ENCODE measurements at places on chromosomes 1 and 21.

DNA sequence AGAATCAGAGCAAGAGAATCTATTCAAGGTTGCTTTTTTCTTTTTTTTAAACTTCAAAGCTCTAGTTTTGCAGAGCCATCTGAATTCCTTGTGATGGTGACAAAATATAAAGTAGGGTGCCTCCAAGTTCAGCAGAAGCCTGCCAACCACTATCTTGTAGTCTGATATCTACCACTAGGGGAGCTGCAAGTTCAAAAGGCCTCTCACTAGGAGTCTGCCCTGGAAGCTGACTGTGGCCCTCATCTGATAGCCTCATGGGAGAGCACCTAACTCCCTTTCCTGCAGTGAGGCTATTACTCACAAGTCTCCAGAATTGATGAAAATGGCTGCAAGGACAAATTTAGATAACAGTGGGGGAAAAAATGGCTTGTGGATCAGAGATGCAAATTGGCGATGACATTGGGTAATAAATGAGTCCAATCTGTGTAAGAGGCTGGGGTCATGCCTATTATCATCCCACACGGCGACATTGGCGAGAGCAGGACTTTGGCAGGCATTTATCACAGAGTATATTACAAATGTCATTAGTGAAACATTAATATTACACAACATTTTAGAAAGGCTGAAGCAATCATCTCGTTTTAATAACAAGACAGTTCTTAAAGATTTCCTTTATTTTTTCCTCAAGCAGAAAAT is 10.7 kb upstream of the ZP4 start:
- DNase-seq: no peak

- peak; percentile 77 for DNase-seq
Observed at GRCh38 chr1:17653728-17654351, 101.3 kb upstream of the ACTL8 start.

DNA sequence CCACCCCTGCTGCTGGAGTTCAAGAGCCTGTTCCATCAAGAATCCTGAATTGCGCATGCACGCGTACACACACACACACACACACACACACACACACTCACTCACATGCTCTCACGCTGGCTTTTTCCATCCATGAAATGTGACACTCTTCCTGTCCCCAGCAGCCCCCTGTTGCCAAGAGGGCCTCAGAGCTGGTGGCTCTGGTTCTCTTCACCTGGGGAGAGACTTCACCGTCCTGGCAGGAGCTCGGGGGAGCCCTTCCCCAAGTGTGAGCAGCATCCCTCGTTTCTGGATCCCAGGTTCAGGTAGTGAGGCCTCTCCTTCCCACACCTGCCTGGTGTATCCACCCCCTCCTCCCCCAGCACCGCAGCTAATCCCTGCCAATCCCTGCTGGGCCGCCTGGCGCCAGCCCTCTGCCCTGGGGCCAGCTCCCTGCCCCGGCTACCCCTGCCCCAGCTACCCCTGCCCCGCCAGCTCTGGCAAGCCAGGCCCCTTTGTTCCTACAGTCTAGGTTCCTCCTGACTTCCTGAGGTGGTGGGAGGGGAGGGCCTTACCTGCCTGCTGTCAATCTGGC is 9.9 kb downstream of the PLOD1 start:
- DNase-seq: no peak

GRCh38 chr1:224182057-224182865 is 779 bp upstream of the DEGS1 start:
- no peak for DNase-seq

GRCh38 chr1:234840253-234840652 is 230.3 kb upstream of the IRF2BP2 start:
- no peak for DNase-seq

GRCh38 chr21:41701749-41702148 is 65.1 kb downstream of the RIPK4 start:
- DNase-seq: no peak

DNA sequence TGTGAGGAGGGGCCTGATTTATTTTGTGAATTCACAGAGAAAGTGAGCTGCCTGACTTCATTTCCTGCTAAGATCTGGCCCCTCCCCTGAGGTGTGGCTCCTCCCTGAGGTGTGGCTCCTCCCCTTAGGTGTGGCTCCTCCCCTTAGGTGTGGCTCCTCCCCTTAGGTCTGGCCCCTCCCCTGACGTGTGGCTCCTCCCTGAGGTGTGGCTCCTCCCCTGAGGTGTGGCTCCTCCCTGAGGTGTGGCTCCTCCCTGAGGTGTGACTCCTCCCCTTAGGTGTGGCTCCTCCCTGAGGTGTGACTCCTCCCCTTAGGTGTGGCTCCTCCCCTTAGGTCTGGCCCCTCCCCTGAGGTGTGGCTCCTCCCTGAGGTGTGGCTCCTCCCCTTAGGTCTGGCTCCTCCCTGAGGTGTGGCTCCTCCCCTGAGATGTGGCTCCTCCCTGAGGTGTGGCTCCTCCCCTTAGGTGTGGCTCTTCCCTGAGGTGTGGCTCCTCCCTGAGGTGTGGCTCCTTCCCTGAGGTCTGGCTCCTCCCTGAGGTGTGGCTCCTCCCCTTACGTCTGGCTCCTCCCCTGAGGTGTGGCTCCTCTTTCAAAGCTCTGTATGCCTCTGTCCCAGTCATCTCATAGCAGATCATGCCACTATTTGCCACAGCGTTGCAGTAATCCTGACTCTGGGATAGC is 26.9 kb upstream of the LRRC3 start:
- DNase-seq: no peak

DNA sequence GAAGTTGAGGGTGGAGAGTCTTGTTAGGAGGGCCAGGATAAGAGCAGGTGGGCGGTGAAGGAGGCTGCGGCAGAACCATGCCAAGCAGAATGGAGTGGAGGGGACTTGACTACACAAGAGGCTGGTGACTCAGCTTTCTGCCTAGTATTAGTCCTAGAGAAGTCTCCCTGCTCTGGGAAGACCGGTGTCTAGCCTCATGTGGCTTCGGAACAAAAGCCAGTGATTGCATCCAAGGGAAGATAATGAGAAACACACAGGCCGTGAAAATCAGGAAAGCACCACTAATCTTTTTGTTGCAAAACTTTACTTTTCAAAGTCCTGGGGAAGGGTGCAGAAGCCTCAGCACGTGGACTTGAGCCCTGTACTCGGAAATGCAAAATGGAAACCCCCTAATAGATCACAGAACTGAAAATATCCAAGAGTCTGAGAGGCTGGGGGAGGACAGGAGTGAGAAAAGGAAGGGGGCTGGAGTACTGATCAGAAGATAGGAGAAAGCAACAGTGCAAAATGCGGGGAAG is 31.4 kb downstream of the DDR2 start:
- DNase-seq: peak; percentile 33

GRCh38 chr1:26046246-26047095 is 553 bp upstream of the SLC30A2 start:
- DNase-seq: no peak

DNA sequence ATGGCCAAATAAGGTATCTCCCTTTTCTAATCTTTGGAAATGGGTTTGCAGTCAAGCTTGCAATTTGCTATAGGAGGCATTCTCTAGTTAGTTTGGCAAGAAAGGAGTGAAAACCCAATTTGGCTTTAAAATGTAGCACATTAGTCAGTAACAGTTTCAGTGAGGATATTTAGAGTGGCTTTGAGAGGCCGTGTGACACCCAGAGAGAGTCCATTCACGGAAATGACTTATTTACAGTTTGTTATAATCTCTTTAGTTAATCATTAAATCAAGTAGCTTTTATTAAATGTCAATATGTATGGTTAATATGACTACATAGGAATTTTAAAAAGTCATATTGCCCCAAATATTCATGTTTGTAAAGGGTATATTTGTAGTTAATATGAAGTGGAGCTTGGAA is 9.6 kb downstream of the ZBTB18 start:
- no peak for DNase-seq

DNA sequence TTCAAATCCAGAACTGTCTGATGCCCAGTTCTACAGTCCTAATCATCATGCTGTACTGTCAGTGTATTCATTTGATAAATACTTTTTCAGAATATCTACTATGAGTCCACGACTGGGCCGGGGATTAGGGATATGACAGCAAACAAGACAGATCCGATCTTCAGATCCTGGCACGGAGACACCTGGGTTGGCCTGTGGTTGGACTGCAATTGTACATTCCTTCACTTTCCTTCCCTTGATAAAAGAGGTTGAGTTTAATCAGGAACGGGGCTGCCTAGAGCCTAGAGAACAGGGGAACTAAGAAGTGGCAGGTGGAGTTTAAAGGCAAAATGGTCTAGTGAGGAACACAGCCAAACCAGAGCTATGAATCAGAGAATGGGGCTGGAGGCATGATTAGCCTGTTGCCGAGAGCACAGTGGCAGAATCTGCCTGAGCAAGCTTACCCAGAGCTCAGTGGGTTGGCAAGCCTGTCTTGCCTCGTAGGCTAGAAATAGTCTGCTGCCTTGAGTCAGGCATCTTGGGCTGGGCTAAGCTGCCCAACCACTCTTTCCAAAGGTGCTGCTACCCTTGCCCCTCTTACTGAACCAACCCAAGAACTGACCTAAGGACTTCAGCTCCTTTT is 38.1 kb upstream of the PTCH2 start:
- DNase-seq: peak; percentile 85

DNA sequence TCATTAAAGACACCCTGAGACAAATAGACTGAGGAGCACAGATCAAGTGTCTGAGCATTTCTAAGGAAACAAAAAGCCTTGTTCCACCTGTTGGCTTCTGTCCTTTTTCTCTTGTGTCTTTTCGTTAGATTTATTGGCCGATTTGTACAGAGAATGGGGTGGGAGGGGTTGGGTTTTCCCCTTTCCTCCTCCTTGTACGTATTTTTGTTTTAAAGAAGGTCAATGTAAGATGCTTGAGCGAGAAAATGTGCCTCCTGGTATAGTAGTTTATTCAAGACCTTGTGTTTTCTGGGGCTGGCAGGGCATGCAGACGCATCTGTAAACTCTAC is 1.2 kb downstream of the BCL9 start:
- no peak for DNase-seq

DNA sequence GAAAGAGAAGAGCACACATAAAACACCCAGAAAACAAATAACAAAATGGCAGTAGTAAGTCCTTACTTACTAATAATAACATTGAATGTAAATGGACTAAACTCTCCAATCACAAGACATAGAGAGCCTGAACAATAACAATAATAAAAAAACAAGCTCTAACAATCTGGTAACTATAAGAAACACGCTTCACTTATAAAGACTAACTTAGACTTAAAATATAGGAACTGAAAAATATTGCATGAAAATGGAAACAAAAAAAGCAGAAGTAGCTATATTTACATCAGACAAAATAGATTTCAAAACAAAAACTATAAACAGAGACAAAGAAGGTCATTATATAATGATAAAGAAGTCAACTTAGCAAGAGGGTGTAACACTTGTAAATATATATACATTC is 83.1 kb upstream of the LYPLAL1 start:
- no peak for DNase-seq

DNA sequence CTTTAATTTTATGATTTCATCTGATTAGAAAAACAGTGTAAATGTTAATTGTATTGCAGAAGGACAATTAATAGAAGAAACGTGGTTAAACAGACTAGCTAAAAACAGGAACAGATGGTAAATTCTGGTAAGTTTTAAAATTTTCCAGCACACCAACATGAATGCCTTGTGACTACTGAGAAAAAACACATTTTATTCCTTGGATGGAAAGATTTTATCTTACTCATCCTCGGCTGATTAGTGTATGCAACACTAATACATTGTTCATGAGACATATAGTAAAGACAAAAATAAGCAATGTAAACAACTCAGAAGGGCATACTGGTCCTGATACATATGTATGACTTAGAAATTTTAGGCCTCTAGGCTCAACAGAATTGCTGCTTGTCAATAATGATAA is 4.9 kb upstream of the AK5 start:
- no peak for DNase-seq

DNA sequence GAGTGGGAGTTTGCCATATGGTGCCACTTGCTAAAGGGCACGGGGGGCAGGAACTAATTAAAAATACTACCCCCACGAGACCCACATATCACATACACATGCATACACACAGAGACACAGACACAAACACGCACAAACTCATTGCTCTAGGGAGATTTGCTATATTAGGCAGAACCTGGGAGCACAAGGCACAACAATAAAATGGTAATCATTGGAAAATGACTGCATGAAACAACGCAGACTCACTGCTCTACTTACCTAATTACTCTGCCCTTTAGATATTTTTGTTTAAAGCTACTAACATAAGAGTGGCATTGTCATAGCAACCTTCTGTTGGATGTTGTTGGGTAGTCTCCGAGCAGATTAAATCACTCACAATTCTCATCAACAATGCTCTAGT is 20.3 kb upstream of the RGS4 start:
- DNase-seq: no peak

GRCh38 chr21:16034446-16035190 is 304.8 kb downstream of the USP25 start:
- DNase-seq: no peak

DNA sequence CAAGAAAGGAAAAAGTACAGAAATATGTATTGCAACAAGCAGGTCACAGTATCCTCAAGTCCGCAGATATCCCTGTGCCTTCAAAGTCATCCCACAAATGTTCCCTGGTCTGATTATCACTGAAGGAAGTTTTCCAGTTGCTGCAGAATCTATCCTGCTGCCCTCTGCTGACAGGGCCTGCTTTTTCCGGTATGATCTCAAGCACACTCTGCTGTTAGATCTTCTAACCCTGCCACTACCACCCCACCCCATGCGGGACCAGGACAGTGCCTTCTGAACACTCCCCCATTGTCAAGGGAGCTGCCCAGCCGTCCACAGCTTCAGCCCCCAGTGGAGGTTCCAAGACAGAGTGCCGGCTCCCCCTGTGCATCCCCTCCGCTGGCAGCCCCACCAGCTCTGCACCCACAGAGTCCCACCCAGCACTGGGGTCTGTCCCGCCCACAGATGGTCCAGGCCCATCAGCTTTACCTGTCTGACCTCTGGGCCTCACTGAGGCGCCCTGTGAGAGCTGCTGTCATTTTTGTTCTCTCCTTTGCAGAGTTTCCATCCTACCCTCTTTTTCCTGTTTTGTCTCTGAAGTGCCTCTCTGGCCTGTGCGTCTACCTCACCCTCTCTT is 27.9 kb downstream of the FAM163A start:
- no peak for DNase-seq

DNA sequence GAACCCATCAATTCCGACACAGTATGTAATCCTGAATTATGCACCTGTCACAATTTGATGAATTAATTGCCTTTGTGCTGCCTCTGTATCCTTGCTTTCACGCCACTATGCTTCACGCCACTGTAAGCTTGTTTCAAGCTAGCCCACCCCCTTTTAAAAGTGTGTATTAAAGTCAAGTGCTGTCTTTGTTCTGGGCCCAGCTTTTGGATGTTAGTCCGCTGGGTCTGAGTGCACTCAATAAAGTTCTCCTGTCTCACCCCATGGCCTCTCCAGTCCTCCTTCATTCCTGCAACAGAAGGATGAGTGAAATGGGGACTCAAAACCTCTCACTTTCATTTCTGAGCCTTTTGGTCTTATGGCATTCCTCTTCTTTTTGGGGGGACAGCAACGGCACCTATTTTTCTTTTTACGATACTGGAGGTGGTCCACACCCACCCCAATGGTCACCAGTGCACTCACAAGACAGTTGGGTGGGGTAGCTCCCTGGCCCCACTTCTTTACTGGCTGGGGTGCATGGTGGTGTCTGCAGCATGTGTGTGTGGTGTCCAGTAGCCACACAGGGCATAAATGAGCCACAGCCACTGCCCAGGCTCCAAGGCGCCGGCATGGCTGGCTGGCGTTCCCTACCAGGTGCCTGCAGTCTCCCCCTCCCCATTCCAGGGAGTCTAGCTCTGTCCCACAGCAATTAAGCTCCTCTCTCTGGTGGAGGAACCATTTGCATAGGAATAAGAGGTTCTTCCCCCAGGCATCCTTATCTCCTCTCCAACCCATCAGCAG is 1.8 kb downstream of the THEM4 start:
- no peak for DNase-seq

GRCh38 chr1:65278376-65279069 is 30.8 kb upstream of the DNAJC6 start:
- DNase-seq: no peak
